Stimulated activated CD8-positive, alpha-beta memory T cell treated with anti-CD3 and anti-CD28 coated beads, Interleukin-15, amount 100 ng/mL, for 24 hours (primary cell): ENCODE measurements at places on chromosomes 12 and 14.

- no peak for DNase-seq
Measured at GRCh38 chr14:90297876-90298629, 33.7 kb downstream of the NRDE2 start.

- no peak for DNase-seq
Measured at GRCh38 chr12:38157274-38157932, 159.2 kb upstream of the ALG10B start.

DNA sequence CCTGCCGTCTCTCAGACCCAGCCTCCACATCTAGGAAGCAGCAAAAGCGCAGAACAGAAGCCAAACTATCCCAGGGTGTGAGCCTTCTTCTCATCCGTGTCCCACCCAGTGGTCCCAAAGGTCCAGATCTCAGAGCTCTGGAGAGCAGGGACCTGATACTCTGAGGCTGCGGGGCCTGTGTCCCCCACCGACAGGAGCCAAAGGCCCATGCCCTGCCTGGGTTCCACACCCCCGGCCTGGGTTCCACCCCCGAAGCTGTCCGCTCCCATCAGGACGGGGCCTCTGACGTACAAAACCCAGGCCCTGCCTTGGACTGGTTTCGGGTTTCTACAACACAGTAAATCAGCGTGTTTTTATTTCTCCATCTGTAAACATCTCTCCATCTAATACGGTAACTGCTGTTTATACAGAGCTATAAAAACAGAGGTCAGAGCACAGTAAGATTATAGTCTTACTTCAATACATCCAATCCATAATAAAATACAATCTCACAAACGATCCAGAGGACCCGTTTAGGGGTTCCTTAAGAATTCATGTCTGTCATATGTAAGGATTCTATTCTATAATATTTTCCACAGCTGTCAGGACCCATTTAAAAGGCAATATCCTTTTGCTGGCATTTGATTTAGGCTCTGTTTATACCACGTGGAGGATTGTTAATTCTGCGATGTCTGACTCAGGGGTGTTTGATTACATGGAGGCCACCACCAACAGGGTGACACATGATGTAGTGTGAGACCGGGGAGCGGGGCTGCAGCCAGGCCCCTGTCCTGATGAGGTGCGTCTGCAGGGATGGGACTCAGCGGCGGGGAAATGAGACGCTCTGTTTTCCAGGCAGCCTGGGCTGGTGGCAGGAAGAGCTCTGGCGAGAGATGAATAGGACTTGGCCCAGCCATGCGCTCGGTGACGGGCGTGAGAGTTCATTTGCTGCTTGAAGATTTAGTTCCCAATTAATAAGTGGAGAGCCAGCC lies 110.3 kb downstream of the DICER1 start:
- DNase-seq = no peak

- no peak for DNase-seq
Measured at GRCh38 chr12:52416795-52417194, 10.7 kb upstream of the KRT82 start.

- DNase-seq = no peak
Measured at GRCh38 chr12:50612882-50613281, 108.1 kb downstream of the DIP2B start.

GRCh38 chr14:65904988-65905387 lies 492.5 kb downstream of the FUT8 start:
- DNase-seq = no peak

DNA sequence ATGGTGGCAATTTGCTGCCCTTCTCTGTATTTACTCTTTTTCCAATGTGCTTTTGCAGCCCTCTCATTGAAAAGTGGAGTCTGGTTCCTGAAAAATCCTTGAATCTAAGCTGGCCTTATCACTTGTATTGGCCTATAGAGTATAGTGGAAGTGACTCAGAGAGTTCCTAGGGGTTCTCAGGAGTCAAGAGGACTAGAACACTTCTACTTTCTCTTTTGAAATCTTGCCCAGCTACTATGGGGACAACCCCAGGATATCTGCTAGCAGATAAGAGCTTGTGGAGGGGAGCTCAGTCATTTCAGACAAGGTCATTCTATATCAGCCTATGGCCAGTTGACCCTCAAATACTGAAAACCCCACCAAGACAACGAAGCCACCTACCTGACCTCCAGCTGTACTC lies 26.7 kb upstream of the WSCD2 start:
- DNase-seq = no peak

- DNase-seq = no peak
Measured at GRCh38 chr14:22521449-22522239, 67.4 kb downstream of the DAD1 start.

GRCh38 chr12:110704750-110705149 lies 15.8 kb upstream of the HVCN1 start:
- DNase-seq = no peak

GRCh38 chr12:108201808-108202207 lies 72.7 kb downstream of the WSCD2 start:
- no peak for DNase-seq

GRCh38 chr12:19520646-19521415 lies 81.5 kb downstream of the AEBP2 start:
- DNase-seq = no peak

DNA sequence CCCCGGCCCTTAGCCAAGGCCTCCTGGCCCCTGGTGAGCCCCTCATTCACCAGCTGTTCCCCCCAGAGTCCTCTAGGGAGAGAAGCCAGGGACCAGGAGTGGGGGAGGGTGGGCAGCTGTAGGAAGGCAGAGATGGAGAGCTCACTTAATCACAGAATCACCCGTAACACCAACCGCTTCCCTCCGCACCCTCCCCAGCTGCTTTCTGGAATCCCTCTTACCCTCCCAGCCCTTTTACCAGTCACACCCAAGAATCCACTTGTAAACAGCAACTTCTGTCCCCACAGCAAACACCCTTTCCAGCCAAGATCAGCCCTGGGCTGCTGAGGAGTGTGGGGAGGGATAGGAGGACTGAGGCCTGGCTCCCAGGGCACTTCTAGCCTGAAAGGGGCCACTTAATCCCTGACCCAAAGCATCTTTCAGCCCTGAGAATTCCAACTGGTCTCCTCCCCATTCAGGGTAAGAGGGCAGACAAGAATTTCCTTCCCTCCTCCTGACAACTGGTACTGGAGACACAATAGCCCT lies 18.8 kb downstream of the NCKAP5L start:
- no peak for DNase-seq

DNA sequence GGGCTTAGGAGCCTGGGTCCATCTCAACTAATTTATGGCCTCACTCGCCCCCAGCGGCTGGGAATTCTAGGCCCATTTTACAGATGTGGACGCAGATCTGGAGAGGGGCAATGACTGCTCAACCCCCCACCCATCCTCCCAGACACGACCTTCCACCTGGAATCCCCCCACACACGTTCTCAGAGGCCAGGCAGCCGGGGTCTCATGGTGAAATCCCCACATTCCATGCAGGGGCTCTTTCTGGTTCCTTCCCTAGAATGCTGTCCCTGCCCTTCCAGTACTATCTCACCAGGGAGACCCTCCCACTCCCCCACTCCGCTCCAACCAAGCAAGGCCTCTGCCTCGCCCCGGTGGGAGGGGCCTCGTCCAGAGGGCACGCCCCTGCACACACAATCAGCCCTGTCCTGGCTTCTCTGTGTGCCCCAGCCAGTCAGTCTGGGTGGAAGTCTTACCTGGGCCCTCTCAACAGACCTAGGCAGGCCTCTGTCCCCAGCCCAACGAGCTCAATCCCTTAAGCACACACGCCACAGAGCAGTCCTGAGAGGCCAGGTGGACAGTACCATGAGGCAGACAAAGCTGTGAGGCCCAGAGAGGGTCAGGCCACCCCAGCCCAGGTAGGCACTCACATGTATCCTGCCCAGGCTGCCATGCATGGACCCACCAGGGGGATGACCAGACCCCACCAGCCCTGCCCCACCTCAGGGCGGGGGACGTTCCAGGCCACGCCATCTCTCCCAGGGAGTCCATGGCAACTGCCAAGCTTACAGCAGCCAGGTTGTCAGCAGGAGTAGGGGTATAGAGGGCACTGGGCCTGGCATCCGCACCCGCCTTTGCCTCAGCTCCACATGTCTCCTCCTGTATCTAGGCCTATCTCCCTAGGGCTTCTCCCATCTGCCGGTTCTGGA lies 1.3 kb upstream of the ANKRD9 start:
- no peak for DNase-seq

DNA sequence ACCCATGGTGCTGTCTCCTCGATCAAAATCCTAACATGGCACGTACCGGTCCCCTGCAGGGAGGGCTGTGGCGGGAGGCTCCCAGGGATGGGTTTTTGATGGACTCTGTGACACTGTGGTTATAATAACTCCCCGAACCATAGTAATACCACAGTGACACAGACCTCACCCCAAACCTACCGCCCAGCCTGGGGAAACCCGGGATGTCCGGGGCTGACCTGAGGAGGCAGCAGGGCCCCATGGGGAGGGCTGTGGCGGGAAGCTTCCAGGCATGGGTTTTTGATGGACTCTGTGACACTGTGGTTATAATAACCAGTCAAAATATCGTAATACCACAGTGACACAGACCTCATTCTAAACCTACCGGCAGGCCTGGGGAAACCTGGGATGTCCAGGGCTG lies 378.0 kb downstream of the TMEM121 start:
- DNase-seq = no peak

GRCh38 chr12:57005980-57006808 lies at the start of gene ZBTB39:
ZBTB39 (minus strand) TSS chr12:57006546; CDS start chr12:57004917, 1,629 bp downstream.
- DNase-seq = peak; percentile 47

- no peak for DNase-seq
Measured at GRCh38 chr14:104794631-104794992, 936 bp downstream of the AKT1 start.

DNA sequence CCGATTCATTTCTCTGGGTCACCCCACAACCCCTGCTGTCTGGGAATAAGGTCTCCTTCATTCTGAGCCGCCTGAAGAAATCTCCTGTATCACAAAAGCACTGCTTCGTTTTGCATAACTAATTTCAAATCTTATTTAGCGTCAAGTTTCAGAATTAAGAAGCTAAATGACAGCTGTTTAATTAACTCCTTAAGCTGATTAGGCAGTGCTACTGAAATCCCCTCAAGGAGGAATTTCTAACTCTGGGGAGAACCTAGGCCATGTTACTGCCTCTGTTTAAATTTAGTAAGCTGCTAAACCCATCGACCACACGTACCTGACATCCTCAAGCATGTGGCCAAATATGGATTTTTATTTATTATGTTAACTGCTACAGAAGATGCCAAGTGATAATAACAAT lies 373.6 kb downstream of the GLT1D1 start:
- DNase-seq = no peak

DNA sequence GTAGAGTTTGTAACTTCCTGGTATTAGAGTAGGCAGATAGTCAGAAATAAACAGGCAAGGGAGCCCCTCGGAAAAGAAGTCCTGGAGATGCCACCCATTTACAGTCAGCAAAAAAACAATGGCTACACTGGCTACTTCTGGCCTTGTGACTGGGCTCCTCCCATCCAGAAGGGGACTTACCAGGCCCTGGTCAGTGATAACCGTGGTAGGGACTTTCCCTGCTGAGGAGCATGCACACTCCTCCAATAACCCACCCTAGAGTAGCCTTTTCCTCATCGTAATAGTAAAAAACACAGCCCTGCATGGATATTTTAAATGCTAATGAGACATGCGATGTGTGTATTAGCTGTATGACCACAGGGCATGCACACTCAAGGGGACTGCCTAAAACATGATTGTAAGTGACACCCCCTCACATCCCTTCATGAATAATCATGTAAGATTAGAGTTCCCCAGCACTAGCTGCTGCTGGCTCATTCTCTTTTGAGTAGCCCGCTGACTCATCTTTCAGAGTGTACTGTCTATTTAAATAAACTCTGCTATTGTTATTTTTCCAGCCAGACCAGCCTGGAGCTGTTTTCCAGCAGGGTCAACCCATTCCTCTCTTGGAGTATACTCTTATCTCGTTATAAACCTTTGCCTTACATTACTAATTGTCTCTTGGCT lies 413.8 kb upstream of the TMTC1 start:
- DNase-seq = no peak

DNA sequence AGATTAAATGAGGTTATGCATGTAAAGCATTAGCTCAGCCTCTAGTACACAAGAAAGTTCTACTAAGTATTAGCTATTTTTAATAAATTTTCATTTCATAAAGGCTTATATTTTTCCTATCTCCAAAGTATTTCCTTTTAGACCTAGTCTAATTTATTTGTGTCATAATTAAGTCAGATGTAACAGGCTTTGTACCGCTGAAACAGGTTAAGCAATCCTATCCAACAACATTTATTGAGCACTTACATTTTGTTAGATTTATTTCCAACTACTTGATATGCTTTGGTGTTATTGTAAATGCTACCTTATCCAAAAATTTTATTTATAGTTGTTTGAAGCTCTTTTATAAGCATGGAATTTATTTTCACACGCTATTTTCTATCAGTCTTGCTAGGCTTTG lies 1.8 kb upstream of the PARP2 start:
- DNase-seq = no peak

- no peak for DNase-seq
Measured at GRCh38 chr12:2490831-2491230, 303.9 kb upstream of the FKBP4 start.

- DNase-seq = no peak
Measured at GRCh38 chr12:991350-992333, 619 bp downstream of the ERC1 start.

DNA sequence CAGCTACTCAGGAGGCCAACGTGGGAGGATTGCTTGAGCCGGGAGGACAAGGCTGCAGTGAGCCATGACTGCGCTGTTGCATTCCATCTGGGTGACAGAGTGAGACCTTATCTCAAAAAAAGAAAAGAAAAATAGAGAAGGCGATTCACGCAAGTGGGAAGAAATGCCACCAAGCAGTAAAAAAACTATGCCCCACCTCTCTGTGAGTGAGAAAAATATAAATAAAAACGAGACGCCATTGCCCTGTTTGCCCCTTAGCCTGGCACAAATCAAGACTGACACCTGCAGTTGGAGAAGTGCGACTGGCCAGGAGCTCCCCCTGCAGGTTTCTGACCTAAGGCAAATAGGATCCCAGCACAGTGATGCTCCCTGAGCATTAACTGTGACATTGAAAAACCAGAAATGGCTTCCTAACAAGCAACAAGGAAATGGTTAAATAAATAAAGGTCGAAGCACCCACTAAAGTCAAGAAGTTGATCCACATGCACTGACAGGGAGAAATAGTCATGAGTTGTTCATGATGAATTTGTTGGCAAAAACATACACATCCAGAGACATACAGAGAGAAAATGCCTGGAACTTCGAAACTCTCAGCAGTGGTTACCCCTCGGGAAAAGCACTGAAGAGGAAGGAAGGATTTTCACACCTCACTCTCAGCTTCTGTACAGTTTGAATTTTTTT lies 21.1 kb downstream of the GSC start:
- no peak for DNase-seq

GRCh38 chr14:72801381-72801812 lies 92.5 kb downstream of the DPF3 start:
- DNase-seq = no peak

GRCh38 chr12:52945389-52946232 lies 3.3 kb upstream of the KRT18 start:
- no peak for DNase-seq

GRCh38 chr14:68865542-68865941 lies 72.7 kb upstream of the ZFP36L1 start:
- DNase-seq = no peak

- no peak for DNase-seq
Measured at GRCh38 chr14:105474483-105475268, at the start of gene CRIP2. CRIP2 (plus strand) TSS chr14:105474821; CDS start chr14:105474863, 42 bp downstream.
